ENCODE measurements at places on chromosomes 4 and X. TPM values are rescaled to one million over a fixed set of nuclear protein-coding genes. Genes with fewer than 3 reads are reported as not detected.

DNA sequence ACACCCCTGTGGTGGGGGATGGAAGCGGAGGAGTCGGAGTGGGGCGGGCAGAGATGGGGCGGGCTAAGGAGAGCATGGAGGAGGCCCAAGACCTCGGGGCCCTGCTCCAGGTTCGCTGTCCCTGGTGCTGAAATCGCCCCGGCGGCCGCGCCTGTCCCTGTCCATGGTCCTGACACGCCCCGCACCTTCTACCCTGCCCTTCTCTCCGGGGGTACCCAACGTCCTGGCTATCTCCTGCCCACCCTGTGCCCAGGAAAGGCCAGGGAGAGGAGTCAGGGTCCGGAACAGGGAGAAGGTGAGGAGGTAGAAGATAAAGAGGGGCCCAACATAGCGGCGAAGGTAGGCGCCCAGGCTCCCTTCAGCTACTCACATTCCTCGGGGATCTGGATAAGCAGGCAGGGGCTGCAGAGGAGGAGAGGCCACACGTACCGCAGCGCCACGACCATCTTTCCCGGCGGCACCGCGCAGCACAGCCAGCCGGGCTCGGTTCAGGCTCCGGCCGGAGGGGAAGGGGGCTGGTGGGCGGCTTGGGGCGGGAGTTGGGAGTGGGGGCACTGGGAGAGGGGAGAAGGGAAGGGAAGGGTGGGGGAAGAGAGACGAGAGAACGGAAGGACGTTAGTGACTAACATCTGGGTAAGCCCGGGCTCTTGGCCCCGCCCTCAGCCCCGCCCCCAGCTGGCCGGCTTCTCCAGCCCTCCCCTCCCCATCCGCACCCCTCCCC is 10.4 kb downstream of the L1CAM start:
- DNase-seq, result peak; percentile 54

GRCh38 chr4:42359711-42360110 is 37.6 kb upstream of the SHISA3 start:
- no peak for DNase-seq

- DNase-seq, result no peak
Observed at GRCh38 chr4:73822812-73823504, 13.5 kb upstream of the CXCL6 start.

EDA2R gene
- not detected for total RNA-seq
